ENCODE measurements at places on chromosomes 1 and 21. TPM values are rescaled to one million over a fixed set of nuclear protein-coding genes. Genes with fewer than 3 reads are reported as not detected.

- no peak for DNase-seq
These were observed 253.2 kb downstream of the FMN2 start for GRCh38 chr1:240344918-240345317.

GSTM3 gene
- total RNA-seq, result 50.1 TPM

DNA sequence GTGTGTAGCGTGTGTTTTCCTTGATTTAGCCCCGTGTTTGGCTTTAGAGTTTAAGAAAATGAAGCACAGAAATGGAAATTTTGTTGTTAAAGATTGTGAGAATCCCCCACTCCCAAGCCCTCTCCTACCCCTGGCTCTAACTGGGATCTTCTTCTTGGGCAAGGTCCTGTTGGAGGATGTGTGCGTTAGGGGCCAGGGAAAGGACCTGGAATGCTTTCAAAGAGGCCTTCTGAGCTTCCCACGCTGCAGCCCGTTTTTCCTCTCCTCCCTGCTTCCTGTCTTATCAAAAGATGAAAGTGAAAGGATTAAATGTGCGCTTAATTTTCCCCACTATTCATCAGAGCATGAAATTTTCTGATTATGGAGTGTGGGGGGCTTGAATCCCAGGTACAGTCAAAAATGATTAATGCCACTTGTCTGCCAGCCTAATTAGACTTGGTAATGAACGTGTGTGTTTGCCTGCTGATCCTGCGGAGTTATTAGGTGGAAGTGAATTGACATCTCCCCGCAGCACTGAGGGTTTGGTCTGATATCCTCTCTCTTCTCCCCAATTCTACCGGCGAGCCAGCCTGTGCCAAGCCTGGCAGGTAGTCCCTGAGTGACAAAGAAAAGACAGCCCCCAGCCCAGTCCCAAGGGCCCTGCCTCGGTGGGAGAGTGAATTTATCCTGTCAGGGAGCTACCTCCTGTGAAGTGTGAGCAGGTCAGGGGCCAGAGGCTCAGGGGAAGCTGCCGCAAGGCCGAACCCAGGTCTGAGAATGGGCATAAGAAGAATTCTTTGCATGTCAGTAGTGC lies 4.9 kb downstream of the RASSF5 start:
- no peak for DNase-seq

DNA sequence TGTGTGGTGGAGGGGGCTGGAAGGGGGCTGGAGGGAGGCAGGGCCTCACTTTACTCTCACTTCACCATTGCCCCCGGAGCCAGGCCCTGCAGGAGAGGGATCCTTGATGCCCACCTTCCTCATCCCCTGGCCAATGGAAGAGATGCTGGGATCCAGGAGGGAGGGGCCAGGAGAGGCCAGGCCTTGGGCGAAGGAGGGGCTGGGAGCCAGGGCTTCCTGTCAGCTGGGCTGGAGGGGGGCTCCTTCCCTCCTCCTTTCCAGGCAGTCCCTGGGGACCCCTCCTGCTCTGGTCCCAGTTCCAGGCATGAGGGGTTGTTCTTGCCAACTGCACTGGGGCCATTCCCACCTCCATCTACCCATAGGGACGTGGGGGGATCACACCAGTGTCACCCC lies 5.7 kb downstream of the AHDC1 start:
- peak; percentile 93 for DNase-seq

DNA sequence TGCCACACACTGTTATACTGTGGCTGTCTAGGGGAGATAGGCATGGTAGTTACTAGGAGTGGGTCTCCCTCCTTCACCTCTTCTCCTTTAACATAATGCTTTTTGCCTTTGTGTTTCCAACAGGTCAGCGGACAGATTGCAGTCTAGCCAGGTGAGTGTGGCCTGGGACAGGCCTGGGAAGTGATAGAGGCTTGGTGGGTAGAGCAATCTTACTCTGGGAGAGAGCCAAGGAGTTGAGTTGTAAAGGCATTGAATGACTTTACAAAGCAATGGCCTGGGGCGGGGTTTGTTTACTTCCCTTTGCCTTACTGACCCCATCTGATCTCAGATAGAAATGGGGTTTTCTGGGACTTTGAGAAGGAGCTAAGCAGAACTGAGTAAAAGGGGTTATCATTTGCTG lies 51.0 kb upstream of the IKBKE start:
- DNase-seq, result no peak

CFAP74 gene
- total RNA-seq, result not detected

- DNase-seq, result no peak
These were observed 5.4 kb upstream of the TOE1 start for GRCh38 chr1:45334308-45335245.

CNKSR1 gene
- total RNA-seq, result under 0.01 TPM

DNA sequence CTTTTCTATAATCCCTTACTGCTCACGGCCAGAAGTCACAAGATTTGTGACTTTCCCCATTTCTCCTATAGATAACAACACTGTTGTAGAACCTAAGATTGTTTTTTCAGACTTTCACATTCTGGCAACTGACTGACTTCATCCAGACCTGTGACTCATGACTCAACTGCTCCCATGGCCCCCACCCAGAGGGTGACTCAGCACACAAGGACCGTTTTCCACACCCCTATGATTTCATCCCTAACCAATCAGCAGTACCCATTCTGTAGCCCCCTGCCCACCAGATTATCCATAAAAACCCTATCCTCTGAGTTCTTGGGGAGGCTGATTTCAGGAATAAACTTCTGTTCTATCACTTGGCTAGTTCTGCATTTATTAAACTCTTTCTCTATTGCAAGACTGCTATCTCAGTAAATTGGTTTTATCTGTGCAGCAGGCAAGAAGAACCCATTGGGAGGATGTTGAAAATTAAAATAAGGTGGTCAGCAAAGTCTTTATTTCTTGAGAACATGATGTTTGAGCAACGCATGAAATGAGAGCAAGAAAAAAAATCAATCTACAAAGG lies 79.7 kb downstream of the NGF start:
- no peak for DNase-seq

GRCh38 chr1:20110679-20111078 lies 8.7 kb downstream of the PLA2G2D start:
- peak; percentile 80 for DNase-seq

DNA sequence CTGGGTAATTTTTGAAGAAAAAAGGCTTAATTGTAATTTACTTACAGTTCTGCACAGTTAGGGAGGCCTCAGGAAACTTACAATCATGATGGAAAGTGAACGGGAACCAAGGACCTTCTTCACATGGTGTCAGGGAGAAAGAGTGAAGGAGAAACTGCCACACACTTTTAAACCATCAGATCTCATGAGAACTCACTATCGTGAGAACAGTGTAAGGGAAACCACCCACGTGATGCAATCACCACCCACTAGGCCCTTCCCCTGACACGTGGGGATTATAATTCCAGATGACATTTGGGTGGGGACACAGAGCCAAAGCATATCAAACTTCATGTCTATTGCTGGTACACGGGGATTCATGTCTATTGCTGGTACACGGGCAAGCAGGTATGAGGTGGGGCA lies 5.3 kb upstream of the SFT2D2 start:
- no peak for DNase-seq

- DNase-seq, result no peak
These were observed 16.6 kb upstream of the KLHDC7A start for GRCh38 chr1:18463984-18464664.

DNA sequence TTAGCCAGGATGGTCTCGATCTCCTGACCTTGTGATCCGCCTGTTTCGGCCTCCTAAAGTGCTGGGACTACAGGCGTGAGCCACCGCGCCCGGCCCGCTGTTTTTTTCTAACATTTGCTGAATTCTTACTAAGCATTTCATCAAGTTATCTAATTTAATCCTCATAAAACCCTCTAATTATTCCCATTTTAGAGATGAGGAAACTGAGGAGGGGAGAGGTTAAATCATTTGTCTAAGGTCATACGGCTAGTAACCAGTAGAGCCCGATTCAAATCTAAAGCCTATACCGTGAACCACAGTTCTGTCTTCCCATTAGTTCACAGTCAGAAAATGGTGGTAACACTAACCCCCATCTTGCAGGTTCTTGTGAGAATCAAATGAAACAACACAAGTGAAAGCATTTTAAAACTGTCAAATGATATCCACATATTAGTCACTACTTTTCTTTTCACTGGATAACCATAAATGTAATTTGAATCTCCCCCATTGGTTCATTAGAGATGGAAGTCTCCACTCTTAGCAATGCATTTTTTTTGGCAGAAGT lies 10.6 kb downstream of the HEYL start:
- DNase-seq, result no peak

CYP4B1 gene
- total RNA-seq, result not detected

- no peak for DNase-seq
These were observed 167.7 kb upstream of the CSF3R start for GRCh38 chr1:36650200-36651065.

- no peak for DNase-seq
These were observed 30.1 kb downstream of the PDE9A start for GRCh38 chr21:42683371-42684108.

DNM3 gene
- 0.72 TPM for total RNA-seq

ZSWIM5 gene
- total RNA-seq, result 0.36 TPM

ALPL gene
- 8.0 TPM for total RNA-seq

DNA sequence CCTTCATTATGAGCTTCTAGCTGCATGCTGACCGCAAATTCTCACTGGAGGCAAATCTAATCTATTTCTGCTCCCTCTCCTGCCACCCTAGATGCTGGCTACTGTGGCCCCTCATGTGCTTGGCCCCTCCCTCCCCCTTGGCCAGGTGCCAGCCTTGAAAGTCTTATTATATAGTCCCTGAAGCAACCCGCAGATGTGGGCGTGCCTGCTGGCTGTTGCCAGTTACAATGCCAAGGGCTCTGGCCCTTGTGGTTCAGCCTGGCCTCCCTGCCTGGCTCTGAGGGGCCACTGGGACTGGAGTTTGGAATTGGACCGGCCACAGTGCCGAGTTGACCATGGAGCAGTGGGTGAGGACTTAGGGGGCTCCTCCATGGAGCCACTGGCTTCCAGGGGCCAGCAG lies 78.9 kb upstream of the ACTRT2 start:
- DNase-seq, result peak; percentile 56

GRCh38 chr1:228393268-228393701 lies 13.3 kb downstream of the TRIM11 start:
- DNase-seq, result peak; percentile 97

- no peak for DNase-seq
These were observed 5.8 kb downstream of the OR6P1 start for GRCh38 chr1:158564608-158565007.
